Activated CD4-positive, alpha-beta T cell treated with anti-CD3 and anti-CD28 coated beads, Interleukin-2, Interleukin-4, amounts not matched to agents 100 ng/mL and 50 ng/mL, durations not matched to agents 16 hours and 8 hours (primary cell): ENCODE measurements at places on chromosomes 5 and 9.

- DNase-seq, result no peak
Observed at GRCh38 chr9:14289916-14290315, 24.0 kb downstream of the NFIB start.

GRCh38 chr5:52831786-52832511, 44.2 kb downstream of the ITGA1 start:
- no peak for DNase-seq

DNA sequence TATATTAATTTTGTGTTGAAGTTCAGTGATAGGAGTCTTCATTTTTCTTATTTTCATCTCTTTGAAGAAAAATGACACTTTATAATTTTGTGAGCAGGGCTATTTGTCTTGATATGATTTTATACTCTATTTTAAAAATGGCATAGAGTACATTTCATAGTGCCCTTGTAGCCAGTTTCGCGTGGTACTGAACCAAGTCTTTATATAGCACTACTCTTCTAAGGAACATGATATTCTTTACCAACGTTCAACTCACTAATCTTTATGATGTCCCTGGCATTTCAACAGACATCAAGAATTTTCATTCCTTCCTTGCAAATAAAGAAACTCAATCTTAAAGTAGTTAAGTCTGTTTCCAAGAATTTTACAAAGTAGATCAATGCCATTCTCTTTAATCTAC, 41.5 kb upstream of the HOMER1 start:
- no peak for DNase-seq

DNA sequence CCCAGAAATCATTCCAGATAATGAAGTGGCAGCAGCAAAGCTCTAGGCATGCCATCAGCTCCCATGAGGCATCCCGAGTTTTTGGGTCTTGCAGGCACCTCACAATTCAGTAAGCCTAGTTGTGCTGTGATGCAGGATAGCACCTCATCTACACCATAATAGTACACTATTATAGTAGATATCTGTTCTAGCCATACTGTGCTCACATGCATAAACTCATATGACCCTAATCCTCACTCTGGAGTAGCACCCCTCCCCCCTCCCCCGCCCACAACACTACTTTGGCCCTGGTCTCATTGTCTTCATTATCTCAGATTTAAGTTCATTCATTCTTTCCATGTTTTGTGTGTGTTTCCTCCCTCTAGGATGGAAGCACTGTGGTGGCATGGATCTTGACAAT, 102.5 kb upstream of the PITX1 start:
- no peak for DNase-seq

DNA sequence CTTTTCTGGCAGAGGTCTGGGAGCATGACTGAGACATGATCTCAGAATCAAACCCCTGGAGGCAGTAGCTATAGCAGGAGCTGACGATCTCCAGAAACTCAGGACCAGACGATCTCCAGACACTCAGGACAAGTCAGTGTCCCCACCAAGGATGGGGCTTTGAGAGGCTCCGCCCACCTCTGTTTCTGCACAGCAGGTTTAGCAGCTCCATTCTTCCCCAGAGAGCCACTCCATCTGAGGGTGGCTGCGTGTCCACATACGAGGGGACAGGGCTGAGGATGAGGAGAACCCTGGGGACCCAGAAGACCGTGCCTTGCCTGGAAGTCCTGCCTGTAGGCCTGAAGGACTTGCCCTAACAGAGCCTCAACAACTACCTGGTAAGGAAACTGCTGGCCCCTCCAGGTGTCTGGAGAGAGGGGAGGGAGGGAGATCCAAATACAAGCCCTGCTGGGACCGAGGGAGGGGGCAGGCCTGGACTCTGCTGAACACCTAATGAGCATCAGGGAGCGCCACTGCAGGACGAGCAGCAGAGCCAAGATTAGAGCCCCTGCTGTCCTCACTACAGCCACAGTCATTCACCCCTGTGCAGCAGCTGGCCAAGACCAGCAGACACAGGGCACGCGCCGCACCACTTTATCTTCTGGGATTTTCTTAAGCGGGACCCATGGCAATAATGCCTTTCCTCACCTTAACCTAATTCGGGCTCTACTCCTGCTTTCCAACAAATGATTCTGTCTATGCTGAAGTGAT, at the start of gene GABRP:
Gene GABRP, plus strand, starts transcription at position 228 of the 750 bp plus-strand sequence. CDS start 4,891 bp downstream, outside the sequence.
- no peak for DNase-seq

GRCh38 chr9:78860801-78861475, 564.0 kb downstream of the PSAT1 start:
- DNase-seq, result no peak

DNA sequence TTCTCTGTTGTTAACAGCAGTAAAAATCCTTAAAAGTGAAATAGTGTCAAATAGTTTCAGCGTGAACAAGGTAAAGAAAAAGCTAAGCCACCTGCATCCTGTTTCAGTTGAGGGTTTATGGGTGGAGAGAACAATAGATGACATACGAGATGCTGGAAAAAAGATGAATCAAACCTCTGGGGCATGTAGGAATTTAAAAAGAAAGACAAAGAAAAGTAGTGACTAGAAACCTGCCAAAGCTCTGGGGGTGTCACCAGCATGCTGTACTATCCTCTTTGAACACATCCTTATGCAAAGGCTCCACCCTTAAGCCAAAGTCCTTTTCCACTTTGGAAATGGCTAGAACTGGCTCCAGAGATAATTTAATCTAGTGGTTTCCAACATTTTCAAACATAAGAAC, 22.2 kb downstream of the SCAI start:
- DNase-seq, result no peak

- DNase-seq, result no peak
Observed at GRCh38 chr5:148825716-148826052, 727 bp upstream of the ADRB2 start.

DNA sequence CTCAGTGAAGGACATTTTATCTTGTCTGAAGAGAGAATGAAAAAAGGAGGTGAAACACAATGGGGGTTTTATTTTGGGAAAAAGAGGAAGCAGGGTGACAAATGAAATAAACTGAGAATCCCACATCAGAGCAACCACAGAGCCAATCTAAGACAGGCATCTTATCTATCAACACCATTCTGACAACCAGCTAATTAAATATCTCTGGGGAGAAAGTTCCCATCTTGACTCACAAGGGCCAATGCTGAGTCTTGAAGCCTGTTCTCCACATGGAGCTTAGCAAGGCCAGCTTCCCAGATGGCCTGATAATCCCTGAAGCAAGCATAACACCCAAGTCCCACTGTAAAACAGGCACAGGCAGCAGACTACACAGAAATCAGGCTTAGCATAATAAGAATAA, 30.4 kb downstream of the DPYSL3 start:
- no peak for DNase-seq

DNA sequence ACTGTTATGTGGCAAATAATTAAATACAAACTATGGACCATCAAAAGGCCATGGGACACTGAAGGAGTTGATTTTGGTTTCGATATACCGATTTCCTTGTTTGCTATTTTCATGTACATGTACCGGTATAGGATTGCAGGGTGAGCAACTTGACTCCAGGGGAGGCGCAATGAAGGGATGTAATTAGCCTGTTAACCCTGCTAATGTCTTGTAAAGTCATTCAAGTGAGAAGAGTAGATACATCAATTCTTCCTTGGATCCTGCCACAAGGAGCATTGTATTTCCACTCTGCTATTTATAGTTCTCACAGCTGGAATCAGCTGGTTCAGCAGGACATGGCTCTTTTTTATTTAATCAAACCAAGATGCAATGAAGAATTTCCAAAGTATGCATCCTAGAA, 102.0 kb downstream of the STK32A start:
- DNase-seq, result no peak

GRCh38 chr9:131258186-131258585, 18.1 kb downstream of the FAM78A start:
- no peak for DNase-seq

- DNase-seq, result no peak
Observed at GRCh38 chr9:10251490-10251889, 361.3 kb downstream of the PTPRD start.

- DNase-seq, result no peak
Observed at GRCh38 chr9:79986437-79986836, 414.7 kb downstream of the TLE4 start.

- no peak for DNase-seq
Observed at GRCh38 chr5:96952118-96952750, 16.4 kb downstream of the LNPEP start.

- DNase-seq, result no peak
Observed at GRCh38 chr9:119963258-119963797, 594.1 kb upstream of the BRINP1 start.

DNA sequence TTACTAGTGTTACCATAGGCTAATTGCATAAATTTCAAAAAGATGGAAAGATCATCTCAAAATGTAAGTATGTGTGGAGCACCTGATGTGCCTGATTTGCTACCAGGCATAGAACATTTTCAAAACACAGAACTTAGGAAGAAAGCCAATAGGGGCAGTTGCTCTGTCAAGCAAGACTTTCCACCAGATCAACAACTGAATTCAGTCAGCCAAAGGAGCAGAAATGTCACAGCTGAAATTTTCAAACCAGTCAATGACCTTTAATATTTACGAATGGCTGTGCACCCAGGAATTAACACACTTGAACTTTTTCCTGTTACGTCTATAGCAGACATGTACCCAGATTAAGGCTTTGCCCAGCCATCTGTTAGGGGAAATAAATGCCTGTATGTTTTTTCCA, 452.8 kb upstream of the PTGER4 start:
- no peak for DNase-seq

DNA sequence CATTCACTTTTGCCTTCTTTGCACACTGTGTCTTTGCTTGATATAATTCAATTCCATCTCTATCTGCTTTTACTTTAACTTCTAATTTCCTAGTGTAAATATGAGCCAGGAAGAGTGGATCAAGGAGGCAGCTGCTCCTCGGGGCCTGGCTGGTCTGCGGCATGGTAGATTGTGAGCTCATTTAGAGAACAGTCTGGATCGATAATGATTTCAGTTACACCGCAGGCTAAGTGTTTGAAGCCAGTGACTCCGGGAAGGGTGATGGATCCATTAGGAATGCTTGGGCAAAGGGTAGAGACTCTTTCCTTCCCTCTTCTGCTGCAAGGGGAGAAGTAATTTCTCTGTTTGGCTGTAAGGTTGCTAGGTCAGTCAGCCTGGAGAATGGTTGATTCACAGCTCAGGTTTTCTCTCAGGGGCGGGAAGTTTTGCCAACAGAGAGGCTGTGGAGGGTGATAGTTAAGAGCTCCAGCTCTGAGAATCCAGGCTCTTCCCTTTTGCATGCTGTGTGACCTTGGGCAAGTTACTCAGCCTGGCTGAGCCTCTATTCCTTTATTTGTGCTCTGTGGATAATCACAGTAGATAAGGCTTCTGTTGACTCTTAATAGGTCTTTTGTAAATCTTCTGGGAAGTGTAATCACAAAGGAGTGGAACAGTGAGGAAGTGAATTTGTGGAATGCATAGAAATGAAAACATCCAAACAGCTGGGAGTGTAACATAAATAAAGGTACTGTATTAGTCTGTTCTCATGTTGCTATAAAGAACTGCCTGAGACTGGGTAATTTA, 99.1 kb downstream of the PTTG1 start:
- no peak for DNase-seq

DNA sequence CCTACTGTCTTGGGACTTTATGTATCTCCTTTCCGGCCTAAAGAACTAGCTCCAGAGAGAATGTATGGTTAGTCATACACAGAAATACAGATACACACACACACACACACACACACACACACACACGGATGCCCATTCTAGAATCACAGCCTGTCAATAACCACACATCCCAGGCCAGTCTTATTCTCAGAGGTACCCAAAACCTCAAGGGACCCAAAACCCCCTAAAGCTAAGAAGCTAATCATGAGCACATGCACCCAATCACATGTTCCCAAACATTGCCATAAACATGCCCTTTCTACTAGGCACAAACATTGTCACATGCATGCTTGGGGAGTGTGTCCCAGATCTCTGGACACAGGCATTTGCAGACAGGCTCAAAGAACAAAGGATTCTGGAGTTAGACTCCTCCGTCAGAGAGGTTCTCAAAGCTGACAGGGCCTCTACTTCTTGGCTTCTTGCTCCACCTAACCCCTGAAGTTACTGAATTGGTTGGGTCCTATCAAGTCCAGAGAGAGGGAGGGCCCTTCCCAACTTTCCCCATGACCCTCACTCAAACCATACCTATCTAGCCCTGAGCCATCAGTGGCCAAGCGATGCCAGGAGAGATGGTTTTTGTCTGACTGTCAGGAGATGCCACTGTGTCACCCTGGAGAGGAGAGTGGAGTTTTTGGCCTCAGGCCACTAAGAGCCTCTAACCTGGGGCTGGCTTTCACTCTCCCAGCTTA, 78.7 kb downstream of the NRG2 start:
- no peak for DNase-seq

DNA sequence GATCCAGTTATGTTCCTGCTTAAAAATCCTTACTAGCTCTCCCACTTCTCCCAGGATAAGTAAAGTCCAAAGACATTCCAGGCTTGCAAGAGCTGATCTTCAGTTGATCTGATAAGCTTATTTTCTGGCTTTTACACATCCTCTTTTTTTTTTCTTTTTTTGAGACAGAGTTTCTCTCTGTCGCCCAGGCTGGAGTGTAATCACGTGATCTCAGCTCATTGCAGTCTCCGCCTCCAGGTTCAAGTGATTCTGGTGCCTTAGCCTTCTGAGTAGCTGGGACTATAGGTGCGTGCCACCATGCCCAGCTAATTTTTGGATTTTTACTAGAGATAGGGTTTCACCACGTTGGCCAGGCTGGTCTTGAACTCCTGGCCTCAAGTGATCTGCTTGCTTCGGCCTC, 37.3 kb upstream of the PTPN3 start:
- DNase-seq, result no peak

- DNase-seq, result no peak
Observed at GRCh38 chr5:144404672-144405071, 234.0 kb downstream of the KCTD16 start.

- DNase-seq, result peak; percentile 55
Observed at GRCh38 chr9:109401169-109401989, 80.5 kb upstream of the EPB41L4B start.
